ENCODE measurements at places on chromosomes 11 and 22.

GRCh38 chr11:4619514-4619913 lies 11.5 kb upstream of the TRIM68 start:
- no peak for DNase-seq

GRCh38 chr22:37714634-37715033 lies 17.8 kb downstream of the TRIOBP start:
- DNase-seq = no peak

DNA sequence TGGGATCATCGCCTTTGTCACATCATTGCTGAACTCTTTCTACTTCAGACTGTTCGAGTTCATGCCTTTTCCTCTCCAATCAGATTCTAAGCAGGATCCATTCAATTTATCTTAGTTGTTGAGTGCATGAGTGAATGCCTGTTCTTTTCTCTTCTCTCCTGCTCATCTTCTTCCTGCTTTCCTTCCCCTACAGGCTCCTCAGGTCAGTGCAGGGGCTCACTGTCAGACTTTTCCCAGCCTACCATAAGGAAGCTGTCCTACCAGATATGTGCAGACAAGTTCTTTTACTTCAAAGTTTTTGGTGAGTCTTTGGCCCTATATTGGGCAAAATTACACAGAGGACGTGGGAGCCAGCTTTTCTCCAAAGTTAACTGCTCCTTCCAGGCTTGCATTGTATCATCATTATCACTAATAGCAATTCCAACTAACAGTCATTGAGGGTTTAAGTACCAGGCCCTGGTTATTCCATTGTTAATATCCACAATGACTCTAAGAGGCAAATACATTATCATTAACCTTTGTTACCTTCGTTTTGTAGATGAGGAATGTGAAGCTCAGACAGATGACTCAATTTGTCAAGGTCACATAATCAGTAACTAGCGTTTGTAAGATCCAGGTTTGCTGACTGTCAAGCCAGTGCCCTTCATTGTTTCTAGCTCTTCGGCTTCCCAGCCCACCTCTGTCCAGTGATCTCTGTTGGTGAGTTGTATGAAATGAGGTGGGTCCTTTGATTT lies 30.4 kb downstream of the OR6Q1 start:
- no peak for DNase-seq

DNA sequence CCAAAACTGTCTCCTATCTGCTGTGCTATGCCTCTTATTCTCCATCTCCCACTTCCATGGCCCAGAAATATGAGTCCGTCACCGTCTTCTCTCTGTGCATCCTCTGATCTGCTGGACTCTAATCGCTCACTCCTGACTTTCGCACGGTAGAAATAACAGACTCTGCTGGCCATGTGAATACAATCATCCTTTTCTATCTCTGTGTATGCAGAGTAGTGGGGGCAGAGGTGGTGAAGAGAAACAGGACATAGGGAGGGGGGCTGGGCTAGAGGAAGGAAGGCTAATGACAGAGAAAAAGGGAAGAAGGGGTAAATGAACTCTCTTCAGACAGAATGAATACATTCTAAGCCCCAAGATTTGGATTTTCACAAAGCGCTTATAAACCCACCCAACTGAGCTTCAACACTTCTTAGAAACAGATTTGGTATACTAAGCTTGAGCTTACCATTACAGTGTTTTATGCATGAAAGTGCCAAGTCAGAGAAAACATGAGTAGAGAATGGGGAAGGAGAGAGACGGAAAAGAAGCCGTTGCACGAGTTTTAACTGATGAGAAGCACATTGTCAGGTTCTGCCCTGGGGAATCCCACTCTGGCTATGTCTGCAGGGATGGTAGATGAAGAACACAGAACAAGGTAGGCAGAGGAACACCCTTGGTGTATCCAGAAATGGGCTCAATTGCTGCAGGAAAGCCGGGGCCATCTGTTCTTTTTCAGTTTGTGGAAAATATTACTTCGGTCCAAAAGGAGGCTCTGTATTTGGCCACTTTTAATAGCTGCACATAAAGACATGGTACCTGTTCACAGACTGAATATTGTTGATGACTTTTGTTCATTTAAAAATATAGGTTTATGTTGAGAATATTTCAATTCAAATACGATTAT lies 324.7 kb downstream of the ETS1 start:
- DNase-seq = no peak

GRCh38 chr11:102733232-102733875 lies 8.6 kb upstream of the MMP8 start:
- peak; percentile 11 for DNase-seq

GRCh38 chr11:107504981-107505380 lies 47.4 kb upstream of the CWF19L2 start:
- no peak for DNase-seq

DNA sequence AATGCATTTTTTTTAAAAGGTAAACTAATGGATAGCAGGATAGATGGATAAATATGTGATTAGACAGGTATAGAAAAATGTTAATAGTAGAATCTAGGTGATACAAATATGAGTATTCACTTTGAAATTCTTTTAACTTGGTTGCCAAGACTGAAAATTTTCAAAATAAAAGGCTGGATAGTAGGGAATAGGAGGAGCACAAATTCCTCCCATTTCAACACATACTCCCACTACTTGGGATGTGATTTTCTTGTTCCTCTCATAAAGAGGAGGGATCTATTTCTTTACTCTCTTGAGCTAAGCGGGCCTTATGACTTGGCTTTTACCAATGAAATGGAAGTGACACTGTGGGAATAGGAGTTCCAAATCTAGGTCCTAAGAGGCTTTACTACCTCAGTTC lies 35.9 kb downstream of the PIK3C2A start:
- no peak for DNase-seq

GRCh38 chr11:46686886-46687795 lies 13.3 kb downstream of the ARHGAP1 start:
- DNase-seq = no peak

DNA sequence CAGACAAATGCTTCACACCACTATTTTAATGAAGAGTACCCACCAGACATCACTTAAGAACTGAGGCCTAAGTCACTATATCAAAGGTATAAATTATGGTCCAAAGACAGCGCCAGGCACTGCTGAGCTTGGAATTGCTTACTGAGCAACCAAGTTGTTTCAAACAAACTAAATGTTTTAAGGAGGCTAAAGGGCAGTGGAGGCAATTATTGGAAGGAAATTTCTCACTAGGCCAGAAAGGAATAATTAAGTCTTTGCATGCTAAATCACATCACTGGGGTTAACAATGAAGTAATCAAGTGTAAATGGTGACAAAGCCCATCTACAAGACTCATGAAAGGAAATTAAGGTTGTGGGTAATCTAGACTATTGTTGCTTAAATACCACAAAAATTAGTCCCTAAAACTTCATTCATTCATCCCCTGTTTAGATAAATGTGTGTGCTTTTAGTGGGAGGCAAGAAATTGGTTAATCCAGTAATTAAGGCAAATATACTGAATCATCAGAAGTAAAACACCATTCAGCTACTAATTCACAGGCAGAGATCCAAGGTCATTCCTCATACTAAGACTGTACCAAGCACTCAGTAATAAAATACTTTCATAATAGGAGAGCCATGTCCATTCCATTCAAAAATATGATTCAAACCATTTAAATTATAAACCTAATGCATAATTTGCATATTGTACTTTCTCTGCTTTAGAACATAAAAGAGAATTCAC lies 21.2 kb downstream of the LGR4 start:
- no peak for DNase-seq

DNA sequence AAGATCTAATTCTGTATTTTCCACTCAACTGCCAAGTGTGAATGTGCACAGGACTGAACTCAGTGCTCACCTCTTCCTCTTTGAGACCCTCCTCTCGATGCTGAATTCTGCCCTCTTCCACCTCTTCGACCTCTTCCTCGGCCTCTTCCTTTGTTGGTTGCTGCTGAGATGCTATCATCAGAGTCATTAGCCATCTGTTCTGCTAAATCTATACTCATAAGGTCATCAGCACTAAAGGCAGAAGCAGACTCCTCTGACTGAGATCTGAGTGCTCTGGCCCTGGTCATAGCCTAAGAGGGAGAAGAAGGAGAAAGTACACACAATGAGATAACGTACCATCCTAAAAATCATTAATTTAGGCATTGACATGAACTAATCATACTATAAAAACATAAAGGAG lies 45.9 kb upstream of the GPR83 start:
- DNase-seq = no peak

GRCh38 chr11:50298182-50298988 lies 265.7 kb downstream of the OR4C45 start:
- no peak for DNase-seq

DNA sequence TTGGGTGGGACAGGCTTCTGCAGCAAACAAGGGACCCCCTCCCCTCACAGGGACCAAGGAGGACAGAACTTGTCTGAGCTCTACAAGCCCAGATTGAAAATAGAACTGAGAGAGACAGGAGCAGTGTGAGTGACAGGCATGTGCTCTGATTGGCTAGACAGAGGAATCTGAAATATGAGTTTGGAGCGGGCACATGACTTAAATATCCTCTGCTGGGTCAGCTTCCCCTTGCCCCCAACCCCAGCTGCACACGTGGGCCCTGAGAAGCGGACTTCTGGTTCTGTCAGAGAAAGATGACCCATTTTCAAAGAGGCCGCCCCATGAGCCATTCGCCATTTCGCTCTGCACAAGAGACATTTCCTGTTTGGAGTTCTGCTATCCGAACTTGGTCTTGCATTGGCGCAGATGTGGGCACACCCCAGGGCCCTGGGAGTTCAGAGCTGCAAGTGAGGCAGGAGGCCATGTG lies 5.3 kb downstream of the TUBA8 start:
- DNase-seq = no peak

DNA sequence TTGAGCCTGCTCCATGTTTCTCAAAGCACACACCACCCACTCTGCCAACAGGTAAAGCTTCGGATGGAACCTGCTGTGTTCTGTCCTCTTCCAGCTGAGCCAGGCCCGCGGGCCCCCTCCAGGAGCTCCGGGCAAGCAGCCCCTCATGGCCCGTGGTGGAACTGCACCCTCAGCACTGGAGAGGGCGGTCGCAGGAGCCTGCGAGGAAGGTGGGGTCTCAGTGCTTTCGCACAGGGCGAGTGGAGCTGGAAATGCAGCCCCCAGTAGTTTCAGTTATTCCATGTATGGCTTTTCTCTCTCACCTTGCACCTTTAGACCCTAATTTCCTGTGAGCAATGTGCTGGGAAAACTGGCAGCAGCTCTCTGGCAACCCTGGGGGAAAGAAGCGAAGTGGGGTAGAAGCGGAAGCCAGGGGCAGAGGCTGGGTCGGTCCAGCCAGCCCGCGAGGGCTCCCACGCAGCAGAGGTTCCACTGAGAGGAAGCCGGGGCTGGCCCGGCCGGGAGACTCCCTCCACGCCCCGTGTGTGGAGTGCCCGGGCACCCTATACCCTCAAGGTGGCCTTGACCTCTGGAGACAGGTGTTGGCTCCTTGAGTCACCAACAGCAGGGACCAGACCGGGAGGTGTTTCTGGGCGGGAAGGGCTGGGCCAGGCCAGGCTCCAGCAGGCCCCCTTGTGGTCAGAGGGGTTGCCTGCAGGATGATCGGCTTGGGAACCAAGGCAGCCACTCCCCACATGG lies 119.9 kb upstream of the TMEM45B start:
- DNase-seq = peak; percentile 55

GRCh38 chr11:44773351-44773965 lies 46.7 kb downstream of the TSPAN18 start:
- no peak for DNase-seq

- no peak for DNase-seq
Observed at GRCh38 chr11:1597994-1598380, at the start of gene KRTAP5-2. TSS of gene KRTAP5-2 (minus strand) at chr11:1598294. CDS start at chr11:1598250, 44 bp downstream.

DNA sequence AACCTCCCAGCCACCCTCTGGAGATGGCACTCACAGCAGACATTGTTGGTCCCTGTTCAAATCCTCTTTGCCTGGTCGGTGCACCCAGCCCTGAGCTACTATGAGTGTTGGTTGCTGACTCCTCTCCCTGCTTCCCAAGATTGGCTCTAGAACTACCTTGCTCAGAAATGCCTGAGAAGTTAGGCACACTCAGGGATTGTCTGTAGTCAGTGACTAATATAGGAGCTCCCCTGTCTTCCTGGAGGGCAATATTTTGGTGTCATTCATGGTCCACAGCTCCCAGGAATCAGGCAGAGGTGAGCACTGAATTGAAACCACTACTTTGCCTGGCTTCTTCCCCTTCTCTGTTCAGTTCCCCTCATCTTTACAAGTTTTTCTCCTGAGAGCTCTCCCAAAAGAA lies 325.9 kb downstream of the MIAT start:
- no peak for DNase-seq

GRCh38 chr11:34724973-34725372 lies 104.1 kb downstream of the EHF start:
- no peak for DNase-seq

- no peak for DNase-seq
Observed at GRCh38 chr11:12846786-12847615, 162.1 kb upstream of the RASSF10 start.

GRCh38 chr11:64316672-64317324 lies 561 bp downstream of the TRMT112 start:
- DNase-seq = peak; percentile 53

GRCh38 chr11:77409046-77409445 lies 64.8 kb downstream of the PAK1 start:
- no peak for DNase-seq

Data from CD4-positive, alpha-beta T cell treated with Interleukin-21 for 1 hour (primary cell).